ENCODE measurements at places on chromosomes 2 and 18. TPM values are rescaled to one million over a fixed set of nuclear protein-coding genes. Genes with fewer than 3 reads are reported as not detected.
A peak's percentile ranks its signal among the peaks of the same experiment; 100 is the strongest.

GRCh38 chr2:41775366-41776025 lies 272.3 kb upstream of the PKDCC start:
- no peak for DNase-seq

DNA sequence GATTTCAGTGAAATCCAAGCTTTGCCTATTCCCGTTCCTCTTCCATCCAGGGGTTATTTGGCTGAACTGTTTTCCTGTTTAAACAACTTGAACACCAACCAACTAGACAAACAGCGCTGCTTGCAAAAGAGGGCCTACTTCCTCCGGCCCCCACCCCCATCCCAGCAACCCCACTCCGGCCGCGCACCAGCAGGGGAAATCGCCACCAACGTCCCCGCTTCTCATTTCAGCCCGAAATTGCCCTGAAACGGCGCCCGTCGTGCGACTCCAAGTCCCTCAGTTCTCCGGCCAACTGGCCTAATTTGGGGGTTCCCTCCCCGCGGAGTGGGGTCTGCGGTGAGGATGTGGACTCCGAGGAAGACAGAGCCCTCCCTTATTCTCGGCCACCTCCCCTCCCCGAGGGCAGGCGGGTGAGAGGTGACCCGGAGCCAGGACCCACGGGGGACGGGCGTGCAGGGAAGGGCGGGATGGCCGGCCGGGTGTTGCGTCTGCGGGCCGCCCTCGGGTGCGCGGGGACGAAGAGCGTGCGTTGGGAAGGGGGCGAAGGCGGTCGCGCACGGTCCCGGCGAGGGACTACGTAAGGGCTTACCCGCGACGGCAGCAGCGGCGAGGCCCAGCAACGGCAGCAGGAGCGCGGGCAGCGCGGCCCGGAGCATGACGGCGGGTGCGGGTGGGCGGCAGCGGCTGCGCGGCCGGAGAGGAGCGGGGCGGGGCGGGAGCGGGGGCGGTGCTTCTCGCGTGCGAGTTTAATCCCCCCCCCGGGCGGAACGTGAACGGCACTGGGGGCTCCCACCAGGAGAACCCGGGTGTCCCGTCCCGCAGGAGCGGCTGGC lies at the start of gene CD302:
Gene CD302 (minus strand): TSS at position 666 of the 833 bp plus-strand sequence. CDS start 10 bp downstream, at position 656.
- peak; percentile 81 for DNase-seq

DNA sequence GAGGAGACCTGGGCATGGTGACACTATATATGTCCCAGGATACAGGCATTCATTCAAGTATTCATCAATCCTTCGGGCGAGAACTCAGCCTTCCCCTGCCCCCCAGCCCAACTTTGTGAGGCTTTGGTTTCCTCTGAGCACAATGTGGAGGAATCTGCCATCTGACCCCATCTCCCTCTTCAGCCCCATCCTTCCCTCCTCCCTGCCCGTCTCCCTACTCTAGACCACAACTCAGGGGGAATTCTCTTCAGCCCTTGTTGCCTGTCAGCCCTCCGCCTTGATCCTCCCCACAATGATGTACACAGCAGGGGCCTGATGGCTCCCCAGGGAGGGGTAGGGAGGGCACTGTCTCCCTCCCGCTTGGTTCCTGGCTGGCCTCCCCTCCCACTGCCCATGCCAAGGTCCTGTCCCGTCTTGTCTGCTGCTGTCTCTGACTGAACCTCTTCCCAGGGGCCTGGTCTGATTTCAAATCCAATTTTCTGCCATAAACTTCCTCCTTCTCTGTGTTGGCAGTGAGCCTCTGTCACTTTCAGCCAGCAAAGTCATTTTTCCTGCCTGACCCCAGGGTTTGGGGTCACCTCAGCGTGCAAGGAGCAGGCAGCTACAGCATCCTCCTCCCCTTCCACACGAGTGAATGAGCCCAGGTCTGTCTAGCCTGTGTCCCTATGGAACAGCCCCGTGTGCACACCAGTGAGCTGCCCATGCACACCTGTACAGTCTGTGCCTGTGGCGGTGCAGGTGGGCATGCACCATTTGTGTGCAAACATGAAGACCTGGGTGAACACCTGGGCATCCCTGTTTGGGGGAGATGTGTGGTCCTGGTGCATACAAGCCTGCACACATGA lies 197.3 kb downstream of the CELF4 start:
- no peak for DNase-seq

DNA sequence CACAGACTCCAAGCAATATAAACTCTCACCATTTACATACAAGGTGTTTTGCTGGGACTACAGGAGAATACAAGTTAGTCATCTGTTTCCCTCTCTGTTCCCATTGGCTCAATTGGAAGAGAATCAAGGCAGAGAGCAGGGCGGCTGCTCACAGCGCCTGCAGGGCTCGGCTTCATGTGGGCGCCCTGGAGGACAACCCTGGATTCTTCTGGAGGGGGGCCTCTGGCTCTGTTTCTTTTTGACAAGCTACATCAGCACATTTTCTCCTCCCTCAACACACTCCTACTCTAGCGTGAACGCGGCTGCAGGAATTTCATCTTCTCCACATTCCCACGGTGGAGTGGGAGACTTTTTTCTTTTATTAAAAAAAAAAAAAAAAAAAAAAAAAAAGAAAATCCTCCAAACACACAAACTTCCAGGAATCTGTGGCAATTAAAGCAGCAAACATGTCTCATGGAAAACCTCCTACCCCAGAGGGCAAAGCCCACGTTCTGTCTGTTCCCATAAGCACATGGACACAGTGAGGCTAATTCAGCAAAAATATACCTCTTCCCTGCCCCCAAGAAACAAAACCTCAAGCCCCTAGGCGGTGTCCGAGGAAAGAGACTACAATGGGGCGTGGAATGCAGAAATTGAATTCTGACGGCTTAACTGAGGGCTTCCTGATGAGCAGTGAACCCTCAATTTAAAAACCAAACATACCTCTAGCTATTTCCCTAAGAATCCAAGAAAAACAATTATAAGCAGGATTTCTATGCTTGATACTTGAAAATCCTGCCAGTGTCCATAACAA lies 50.6 kb downstream of the PARD6G start:
- DNase-seq, result no peak

DNA sequence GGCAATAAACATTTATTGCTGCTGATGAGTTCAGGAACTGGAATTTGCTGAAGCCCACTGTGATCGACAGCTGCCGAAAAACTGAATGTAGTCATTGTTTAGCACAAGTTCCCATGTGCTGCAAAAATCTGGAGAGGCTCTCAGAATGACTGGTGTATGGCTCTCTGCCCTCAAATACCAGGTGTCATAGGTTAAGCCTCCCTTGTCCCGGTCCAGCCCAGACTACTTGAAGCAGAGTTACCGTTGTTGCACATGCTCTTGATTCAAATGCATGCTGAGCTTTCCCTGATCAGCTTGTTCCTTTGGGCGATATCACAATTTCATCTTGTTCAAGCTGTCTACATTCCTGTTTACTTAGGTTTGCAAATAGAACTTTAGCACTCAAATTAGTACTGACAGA lies 625.2 kb downstream of the CPS1 start:
- no peak for DNase-seq

DNA sequence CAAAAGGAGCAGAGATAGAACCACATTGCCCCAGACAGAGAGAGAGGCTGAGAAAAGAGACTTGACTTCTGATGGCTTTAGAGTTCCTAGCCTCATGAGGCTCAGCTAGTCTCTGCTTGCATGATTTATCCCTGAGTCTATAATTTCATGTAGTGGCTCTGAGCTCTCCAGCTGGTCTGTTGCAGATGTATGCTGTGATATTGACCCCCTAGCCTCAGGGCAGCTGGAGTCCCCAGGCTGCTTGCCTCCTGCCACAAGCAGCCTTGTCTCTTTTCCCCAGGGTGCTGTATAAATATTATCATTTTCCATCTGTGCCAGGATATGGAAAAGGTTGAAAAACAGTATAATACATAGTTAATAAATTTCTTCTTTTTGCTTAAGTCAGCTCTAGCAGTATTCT lies 467.6 kb upstream of the CWC22 start:
- no peak for DNase-seq

DNA sequence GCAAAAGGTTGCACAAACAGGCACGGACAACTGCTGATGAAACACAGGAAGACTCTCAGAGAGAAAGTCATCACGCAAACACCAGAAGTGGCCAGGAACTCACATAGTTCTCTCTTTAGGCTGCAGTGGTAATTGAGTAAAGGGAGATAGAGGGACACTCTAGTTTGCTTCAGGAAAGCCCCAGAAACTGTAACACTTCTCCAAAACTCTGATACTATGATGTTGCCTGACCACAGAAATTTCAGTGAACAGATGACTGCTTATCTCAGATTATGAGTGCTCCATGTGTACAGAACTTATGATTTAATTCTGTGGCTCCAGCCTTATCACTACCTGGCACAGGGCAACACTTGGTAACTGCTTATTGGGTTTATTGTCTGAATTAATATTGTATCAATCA lies 311.5 kb upstream of the GYPC start:
- no peak for DNase-seq

PDE11A gene
- 0.35 TPM for polyA plus RNA-seq

RAX gene
- not detected for polyA plus RNA-seq

CENPA gene
- 0.12 TPM for polyA plus RNA-seq

GALR1 gene
- polyA plus RNA-seq, result not detected

CCDC68 gene
- polyA plus RNA-seq, result 1.3 TPM

SCN1A gene
- not detected for polyA plus RNA-seq

Measured in psoas muscle (tissue), 8 donors.